ENCODE measurements at places on chromosomes 3 and 15.

DNA sequence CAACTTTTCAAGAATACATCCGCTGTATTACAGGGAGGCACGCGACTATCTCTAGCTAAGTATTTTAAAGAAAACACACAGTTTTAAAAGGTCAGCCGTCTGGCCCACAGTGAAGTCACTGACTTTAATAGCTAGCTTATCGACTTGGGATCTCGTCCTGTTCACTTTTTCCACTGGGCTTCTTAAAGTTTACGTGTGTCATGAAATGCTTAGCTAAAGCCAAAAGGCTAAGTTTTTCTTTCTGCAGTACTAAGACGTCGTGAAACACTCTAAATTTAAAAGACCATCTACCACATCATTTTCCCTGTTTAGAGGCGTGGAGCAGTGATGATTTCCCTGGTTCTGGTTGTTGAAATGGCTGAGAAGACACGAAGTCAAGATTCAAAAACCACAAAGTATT lies 27.1 kb downstream of the LRIG1 start:
- DNase-seq = no peak

GRCh38 chr3:171974986-171975837 lies 64.2 kb upstream of the FNDC3B start:
- no peak for DNase-seq

DNA sequence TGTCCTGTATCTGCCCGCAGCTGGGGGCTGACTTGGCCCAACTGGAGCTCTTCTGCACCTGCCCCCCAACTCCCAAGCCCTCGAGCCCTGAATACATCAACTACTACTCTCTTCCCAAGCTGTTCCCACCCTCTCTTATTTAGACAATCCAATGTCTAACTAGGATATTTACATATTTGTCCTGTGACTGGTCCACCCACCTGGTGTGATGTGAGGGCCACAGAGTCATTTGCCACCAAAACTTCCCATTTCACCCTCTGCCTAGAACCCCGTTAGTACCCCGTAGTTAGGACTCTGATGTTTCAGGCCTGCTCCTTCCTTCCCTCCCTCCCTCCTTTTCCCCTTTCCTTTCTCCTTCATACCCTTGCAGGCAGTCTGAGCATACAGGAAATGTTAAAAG lies 6.4 kb downstream of the CPLX3 start:
- DNase-seq = no peak

DNA sequence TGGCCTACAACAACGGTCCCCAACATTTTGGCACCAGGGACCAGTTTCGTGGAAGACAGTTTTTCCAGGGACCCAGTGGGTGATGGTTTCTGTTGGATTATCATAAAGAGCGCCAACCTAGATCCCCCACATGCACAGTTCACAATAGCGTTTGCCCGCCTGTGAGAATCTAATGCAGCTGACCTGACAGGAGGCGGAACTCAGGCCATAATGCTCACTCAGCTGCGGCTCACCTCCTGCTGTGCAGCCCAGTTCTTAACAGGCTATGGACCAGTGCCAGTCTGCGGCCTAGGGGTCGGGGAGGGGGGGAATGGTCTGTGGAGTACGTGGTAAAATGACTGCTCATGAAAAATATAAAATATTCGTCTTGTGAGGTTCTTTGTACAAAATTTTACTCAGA lies 518.5 kb upstream of the CADM2 start:
- DNase-seq = no peak

DNA sequence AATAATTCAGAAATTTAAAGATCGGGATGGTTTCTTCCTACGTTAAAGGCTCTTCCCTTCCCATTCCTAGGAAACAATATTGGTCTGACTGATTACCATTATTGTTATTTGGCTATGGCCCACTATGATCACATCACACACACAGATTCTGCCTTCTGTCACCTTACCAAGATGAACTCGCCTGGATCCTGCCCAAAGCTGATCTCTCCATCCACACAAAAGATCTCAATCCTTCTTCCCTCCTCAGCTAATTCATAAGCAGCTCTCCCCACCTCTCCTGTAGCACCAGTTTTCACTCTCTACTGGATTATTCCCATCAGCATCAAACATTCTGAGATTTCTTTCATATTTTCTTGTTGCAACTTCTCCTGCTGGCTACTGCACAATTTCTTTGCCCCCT lies 25.0 kb downstream of the PLCL2 start:
- DNase-seq = no peak

DNA sequence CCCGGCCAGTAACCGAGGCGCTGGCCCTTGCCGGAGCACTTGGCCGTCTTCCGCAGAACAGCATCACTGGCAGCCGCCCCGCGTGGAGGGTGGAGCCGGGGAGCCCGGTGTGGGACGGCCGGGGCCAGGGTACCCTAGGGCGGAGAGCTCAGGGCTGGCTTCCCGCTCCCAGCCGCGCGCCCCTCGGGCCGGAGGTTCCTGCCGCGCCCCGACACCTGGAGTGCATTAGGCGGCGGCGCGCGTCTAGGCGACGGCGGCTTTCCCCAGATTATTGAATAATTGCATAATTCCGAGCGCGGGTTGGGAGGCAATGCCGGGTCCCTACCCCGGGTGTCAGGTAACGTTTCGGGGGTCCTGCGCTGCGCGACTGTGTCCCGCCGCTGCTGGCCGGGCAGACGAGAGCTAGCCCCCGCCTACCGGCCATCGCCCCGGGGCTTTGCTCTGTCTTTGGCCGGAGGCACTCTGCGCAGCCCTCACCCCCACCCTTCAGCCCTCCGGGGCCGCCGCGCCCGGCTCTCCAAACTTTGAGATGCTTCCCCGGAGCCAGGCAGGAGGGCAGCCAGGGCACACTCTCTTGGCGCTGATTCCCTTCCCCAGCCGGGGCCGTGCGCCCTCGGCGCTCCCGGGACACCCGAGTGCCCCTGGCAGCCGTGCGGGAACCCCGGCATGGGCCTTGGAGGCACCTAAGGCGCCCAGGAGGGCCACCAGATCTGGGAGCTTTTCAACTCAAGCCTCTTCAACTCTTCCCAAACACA lies 749 bp downstream of the ITGA11 start:
- DNase-seq = no peak

DNA sequence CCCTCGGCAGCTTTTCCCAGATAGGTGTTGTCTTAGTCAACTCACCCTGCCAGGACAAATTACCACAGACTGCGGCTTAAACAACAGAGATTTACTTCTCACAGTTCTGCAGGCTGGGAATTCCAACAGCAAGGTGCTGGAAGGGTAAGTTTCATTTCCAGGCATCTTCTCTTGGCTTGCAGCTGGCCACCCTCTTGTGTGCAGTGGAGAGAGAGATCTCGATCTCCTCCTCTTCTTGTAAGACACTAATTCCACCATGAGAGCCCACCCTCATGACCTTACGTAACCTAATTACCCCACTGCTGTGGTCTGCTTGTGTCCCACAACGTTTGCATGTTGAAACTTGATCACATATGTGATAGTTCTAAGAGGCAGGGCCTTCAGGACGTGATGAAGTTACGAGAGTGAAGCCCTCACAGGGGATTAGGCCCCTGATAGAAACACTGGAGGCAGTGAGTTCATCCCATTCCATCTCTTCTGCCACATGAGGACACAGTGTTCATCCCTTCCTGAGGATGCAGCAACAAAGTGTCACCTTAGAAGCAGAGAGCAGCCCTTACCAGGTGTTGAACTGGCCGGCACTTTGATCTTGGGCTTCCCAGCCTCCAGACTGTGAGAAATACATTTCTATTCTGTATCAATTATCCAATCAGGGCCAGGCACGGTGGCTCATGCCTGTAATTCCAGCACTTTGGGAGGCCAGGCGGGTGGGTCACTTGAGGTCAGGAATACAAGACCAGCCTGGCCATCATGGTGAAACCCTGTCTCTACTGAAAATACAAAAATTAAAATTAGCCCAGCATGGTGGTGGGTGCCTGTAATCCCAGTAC lies 247.7 kb downstream of the PLCL2 start:
- no peak for DNase-seq

- no peak for DNase-seq
Observed at GRCh38 chr3:112687211-112687610, 46.3 kb upstream of the CCDC80 start.

DNA sequence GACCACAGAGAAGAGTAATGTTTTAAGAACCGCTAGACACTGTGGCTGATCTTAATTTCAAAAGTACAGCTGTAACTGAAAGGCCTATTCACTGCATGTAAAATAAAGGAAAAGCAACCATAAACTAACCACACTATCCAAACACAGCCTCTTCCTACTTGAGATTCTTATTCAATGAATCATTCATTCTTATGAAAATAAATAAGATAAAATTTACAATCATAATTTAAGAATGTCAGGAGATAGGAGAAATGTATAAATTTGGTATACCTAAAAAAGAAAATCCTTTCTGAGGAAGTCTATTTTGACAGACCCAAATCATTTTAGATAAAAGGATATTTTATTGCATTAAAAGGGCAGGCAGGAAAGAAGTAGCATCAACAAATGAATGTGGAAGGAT lies 533.5 kb upstream of the ZNF385D start:
- DNase-seq = no peak

DNA sequence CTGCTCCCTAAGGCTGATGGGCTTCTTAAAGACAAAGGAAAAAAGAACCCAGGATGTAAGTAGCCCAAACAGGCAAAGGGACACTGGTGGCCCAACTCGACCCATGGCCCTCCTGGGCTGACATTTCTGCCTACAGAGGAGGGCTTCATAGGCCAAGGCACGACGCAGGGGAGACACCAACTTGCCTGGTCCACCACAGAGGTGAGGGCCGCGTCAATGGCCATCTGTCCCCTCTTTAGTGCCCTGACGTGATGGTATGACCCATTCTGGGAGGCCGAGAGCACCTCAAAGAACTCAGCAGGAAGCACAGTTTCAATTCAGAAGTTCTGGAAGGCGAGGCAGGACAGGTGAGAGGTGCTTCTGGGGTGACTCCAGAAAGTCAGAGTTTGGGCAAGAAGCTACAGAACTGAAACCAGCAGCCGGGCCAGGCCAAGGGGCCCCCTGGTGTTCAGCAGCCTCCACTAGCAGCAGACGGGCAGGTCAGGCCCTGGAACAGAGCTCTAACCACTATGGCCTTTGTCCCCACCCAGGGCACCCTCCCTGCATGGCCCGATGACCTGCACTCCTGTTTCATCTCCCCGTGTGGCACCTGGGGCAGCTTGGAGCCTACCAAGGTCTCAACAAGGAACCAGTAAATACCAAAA lies 45.1 kb downstream of the HMCES start:
- DNase-seq = no peak

GRCh38 chr15:70200511-70201424 lies 103.1 kb upstream of the TLE3 start:
- DNase-seq = no peak

- DNase-seq = no peak
Observed at GRCh38 chr3:151430821-151431484, 29.9 kb downstream of the IGSF10 start.

DNA sequence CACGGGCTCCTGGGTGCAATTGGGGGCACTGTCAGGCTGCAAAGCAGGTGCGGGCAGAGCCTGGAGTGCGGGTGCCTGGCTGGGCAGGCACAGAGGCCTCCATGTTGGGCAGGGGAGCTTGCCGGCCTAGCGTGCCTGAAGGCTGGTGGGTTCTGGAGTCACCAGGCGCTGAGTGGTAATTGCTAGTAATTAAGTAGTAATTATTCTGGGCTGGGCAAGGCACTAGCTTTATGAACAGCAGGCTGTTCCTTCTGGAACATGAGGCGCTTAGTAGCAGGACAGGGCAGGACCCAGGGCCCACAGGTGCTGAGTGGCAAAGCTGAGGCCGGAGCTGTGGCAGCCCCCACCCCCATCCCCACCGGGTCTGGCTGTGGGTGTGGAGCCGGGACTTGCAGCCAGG lies 25.3 kb downstream of the PLXNA1 start:
- no peak for DNase-seq

DNA sequence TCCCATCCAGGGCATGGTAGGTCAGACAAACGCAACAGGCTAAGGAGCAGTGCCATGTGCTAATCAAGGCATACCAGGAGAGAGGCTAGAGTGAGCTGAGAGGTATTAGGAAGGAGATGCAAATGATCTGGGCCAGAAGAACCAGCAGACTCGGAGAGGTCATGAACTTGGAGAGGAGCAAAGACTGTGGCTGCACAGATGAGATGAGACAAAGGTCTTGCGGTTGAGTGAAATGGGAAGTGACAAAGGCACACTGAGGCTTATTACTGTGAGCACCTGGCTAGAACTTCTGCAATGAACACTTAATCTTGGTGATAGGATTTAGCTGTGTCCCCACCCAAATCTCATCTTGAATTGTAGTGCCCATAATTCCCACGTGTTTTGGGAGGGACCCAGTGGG lies 380.2 kb downstream of the ULK4 start:
- no peak for DNase-seq

DNA sequence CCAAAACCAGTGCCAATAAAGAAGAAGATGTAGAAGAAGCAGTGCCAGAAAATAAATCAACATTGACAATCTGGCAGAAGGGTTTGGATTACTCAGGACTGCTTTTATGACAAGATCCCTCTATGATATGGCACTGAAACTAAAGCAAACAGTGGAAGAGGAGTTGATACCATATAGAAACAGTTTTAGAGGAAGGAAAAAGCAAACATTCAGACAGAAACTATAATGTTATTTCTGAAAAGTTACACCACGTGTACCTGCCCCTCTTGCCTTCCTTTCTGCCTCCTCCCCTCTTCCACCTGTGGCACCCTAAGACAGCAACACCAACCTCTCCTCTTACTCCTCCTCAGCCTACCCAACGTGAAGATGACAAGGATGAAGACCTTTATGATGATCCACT lies 63.0 kb downstream of the SFMBT1 start:
- no peak for DNase-seq

GRCh38 chr3:29164825-29165224 lies 116.0 kb upstream of the RBMS3 start:
- DNase-seq = no peak

GRCh38 chr3:120311863-120312794 lies 27.1 kb upstream of the GPR156 start:
- no peak for DNase-seq

GRCh38 chr15:98773616-98774015 lies 125.3 kb downstream of the IGF1R start:
- no peak for DNase-seq

GRCh38 chr3:28743831-28744230 lies 395.2 kb upstream of the AZI2 start:
- DNase-seq = no peak

DNA sequence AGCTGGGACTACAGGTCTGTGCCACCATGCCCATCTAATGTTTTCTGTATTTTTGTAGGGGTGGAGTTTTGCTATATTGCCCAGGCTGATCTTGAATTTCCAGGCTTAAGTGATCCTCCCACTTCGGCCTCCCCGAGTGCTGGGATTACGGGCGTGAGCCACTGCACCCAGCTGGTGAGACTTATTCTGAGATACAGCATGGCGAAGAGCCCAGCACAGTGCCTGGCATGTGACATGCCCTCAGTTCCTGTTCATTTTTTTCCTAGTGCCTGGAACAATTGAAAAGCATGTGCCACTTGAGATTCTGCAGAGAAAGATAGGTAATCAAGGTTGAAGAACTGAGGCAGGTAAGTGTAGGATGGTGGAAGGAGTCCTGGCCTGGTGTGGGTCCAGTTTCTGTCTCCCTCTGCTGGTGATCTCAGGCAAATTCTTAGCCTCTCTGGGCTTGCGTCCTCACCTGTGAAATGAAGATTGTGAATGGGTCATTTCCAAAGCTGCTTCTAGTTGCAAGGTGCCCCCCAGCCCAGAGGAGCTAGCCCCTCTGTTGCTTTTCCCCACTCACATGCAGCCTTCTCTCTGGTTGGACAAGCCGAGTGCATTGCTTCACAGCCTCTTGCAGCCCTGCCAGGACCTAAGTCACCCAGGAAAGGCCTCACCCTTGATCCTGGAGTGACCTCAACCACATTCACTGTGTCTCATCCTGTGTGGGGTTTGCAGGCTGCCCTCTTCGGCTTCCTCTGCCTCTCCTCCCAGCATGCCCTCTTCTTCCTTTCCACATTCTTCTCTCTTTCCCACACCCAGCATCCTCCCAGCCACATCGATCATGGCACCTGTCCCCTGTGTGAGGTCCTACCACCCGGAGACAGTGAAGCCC lies 4.3 kb upstream of the RHCG start:
- no peak for DNase-seq

Measured in kidney epithelial cell (primary cell).